ENCODE measurements at places on chromosomes 6 and 20. TPM values are rescaled to one million over a fixed set of nuclear protein-coding genes. Genes with fewer than 3 reads are reported as not detected.

Gene SLC26A8
- not detected for total RNA-seq

Gene APOBEC2
- not detected for total RNA-seq

Gene HMGA1
- 73.6 TPM for total RNA-seq

Gene C6orf58
- not detected for total RNA-seq

Gene RBM39
- 396 TPM for total RNA-seq

Gene AVP
- total RNA-seq, result not detected

Gene BPI
- total RNA-seq, result not detected

Gene SNAP91
- 0.05 TPM for total RNA-seq

Gene ID4
- 2.4 TPM for total RNA-seq

Gene FOXP4
- 7.2 TPM for total RNA-seq

Gene PRR18
- total RNA-seq, result not detected

Gene GPLD1
- 0.32 TPM for total RNA-seq

Gene MCCD1
- total RNA-seq, result not detected

Gene SLC52A3
- not detected for total RNA-seq

Gene CRISP3
- total RNA-seq, result not detected

Gene DNAH8
- total RNA-seq, result not detected

Gene RWDD2A
- total RNA-seq, result 5.2 TPM

Gene CAGE1
- total RNA-seq, result not detected

Gene SLC12A5
- 0.30 TPM for total RNA-seq

Gene WDR27
- total RNA-seq, result 19.0 TPM

Gene AGPAT4
- total RNA-seq, result 6.4 TPM

Gene BPIFA1
- total RNA-seq, result not detected
